ENCODE measurements at places on chromosomes 16 and 17. TPM values are rescaled to one million over a fixed set of nuclear protein-coding genes. Genes with fewer than 3 reads are reported as not detected.

DNA sequence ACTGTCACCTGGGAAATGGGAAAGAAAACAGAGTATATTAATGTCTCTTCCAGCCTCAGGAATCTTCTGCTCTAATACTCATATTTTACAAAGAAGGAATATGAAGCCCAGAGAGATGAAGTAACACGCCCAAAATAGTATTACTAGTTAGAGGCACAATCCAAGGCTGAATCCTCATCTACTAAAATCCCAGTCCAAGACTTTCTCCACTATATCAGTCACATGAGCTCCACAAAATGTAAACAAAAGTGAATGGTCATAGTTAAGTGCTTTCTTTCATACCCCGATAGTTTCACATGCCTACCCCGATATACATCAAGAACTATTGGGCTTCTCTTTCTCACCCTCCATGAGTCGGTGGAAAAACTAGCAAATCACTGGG, 965 bp downstream of the INTS2 start:
- DNase-seq: no peak

DNA sequence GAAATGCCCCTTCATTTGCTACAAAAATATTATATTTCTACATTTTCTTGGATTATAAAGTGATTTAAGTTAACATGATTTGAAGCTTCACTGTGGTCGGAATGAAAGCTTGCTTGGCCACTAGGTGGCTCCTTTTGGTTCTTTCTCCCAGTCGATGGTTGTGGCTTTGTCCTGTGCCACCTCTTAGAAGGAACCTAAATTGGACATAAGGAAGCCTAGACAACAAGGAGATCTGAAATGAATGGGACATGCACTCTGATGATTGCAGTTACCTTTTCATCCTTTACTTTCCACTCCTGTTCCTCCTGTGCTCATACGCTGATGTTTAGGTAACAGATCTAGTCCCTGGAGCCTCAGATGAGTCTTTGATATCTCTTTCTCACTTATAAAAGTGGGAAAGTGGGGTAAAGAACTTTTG, 39.2 kb downstream of the FTO start:
- DNase-seq: peak; percentile 21

GRCh38 chr16:82044585-82044911, 9.5 kb downstream of the HSD17B2 start:
- DNase-seq: no peak

GRCh38 chr17:77555121-77555591, 403.3 kb upstream of the TNRC6C start:
- no peak for DNase-seq

- DNase-seq: no peak
Measured at GRCh38 chr17:30520882-30521281, 43.7 kb downstream of the GOSR1 start.

TMEM92 gene
- 10.3 TPM for total RNA-seq

TPSG1 gene
- not detected for total RNA-seq

KCNJ2 gene
- 1.1 TPM for total RNA-seq

TEX14 gene
- total RNA-seq: 1.4 TPM

NOL3 gene
- 9.7 TPM for total RNA-seq
